Fibroblast of villous mesenchyme (primary cell): ENCODE measurements at places on chromosomes 1 and 21.

GRCh38 chr1:206446688-206447421 lies 23.4 kb upstream of the IKBKE start:
- DNase-seq = no peak

GRCh38 chr1:12348113-12348512 lies 118.3 kb downstream of the VPS13D start:
- DNase-seq = no peak

GRCh38 chr1:113415310-113416070 lies 25.2 kb downstream of the MAGI3 start:
- DNase-seq = no peak

GRCh38 chr1:51512606-51513005 lies 6.5 kb downstream of the EPS15 start:
- DNase-seq = no peak

DNA sequence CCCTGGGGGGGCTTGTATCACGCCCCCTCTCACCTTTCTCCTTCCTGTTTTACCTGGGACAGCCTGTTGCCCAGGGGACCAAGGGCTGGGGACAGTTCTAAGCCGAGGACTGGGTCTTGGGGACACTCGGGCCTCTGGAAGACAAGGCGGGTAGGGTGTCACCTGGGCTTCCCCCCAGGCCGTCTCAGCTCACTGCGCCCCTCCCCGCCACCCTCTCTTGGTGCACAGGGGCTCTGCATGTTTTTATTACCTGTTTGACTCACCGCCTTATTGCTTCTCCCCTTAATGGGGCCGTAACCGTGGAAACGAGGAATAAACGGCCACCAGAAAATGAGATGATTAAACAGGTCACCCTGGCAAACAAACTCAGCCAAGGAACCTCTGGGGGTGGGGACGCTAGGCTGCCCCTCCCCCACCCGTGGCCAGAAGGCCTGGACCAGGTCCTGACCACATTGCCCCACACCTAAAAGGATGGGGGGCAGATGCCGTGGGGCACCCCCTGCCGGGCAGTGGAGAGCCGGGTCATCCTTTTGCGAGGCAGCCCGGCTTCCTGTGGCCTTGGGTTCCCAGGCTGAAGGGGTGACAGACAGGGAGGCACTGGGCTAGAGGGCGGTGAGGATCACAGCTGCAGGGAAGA lies 109.9 kb downstream of the CASZ1 start:
- DNase-seq = no peak

DNA sequence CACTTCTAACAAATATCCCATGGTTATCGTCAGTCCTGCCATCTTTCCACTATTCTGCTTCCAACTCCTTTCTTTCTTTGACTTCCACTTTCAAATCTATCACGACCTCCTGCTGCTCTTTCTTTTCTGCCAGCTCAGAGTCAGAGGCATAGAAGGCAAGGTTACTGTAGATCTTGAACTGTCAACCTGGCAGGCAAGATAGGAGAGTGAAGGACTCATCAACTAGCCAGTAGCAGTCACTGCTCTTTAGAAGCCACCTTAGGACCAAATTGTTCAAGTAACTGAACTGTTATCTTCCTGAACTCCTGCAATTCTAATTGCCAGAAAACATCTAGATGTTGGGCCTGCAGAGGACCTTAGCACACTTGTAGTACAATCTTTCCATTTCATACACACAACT lies 13.1 kb upstream of the FCER1A start:
- DNase-seq = no peak

DNA sequence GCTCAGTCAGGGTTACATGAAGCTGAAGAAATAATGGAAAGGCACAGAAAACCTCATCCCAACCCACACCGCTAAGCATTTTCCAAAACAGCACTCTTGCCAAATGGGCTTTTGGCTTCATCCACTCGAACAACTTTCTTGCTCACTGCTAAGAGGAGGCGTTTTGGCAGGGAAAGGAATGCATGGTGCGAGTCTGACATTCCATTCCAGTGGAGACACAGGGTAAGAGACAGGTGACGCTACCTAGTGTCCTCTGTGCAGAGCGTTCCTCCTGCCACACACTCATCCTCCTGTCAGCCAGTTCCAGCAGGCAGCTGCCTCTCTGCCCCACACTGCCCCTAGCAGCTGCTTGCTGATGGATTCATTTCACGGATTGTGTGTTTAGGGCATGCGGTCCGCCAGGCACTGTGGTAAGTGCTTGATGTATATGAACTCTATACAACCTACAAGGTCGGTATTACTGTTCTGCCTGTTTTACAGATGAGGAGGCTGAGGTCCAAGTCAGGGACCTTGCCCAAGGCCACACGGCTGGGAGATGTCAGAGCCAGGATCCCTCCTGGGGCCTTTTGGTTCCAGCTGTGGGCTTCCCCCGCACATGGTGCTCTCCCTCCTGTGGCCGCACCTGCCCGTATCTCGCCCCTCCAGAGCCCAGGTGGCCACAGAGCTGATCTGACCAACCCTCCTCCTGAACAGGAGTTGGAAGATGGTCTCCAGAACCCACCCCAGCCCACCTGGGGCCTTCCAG lies 25.7 kb upstream of the BACE2 start:
- DNase-seq = no peak

DNA sequence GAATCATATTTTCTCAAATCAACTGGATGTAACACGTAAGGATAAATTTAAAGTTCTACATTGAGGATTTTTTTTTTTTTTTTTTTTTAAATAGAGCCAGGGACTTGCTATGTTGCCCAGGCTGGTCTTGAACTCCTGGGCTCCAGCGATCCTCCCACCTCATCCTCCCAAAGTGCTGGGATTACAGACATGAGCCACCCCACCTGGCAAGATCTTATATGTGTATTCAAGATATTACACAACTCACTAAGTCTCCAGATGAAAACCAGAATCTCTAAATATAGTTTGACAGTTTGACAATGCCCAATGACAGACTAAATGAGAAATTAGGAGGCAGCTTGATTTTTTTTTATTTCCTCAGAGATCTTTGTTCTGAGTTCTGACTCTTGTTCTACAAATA lies 6.8 kb downstream of the YY1AP1 start:
- DNase-seq = no peak

DNA sequence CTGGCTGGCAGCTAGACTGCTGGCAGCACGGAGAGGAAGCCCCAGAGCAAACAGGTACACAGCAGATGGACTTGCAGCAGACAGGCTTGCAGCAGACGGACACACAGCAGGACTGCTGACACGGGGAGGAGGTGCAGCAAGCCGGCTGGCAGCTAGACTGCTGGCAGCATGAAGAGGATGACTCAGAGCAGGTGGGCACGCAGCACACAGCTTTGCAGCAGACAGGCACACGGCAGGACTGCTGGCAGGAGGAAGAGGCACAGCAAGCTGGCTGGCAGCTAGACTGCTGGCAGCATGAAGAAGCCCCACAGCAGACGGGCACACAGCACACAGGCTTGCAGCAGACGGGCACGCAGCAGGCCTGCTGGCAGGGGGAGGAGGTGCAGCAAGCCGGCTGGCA lies 498 bp downstream of the KRTAP10-2 start:
- no peak for DNase-seq

GRCh38 chr1:9842073-9842711 lies 18.4 kb upstream of the CLSTN1 start:
- no peak for DNase-seq

DNA sequence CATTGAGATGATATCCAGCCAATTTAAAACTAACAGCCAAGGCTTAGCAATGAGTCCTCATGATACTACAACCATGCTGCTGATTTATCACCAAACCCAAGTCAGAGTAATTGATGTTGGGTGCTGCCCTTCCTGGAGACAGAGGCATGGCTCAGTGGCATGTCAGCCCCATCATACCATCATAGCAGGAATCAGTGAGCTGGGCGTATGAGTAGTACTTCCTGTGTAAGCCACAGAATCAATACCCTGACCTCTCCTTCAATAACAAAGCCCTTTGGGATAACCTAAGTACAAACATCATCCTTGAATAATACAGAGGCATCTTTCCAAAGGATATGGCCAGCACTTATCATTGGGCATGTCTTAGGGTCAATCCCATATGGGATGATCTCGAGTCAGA lies 3.0 kb upstream of the LCE1E start:
- no peak for DNase-seq

GRCh38 chr1:116122955-116123757 lies 12.0 kb downstream of the MAB21L3 start:
- peak; percentile 67 for DNase-seq

DNA sequence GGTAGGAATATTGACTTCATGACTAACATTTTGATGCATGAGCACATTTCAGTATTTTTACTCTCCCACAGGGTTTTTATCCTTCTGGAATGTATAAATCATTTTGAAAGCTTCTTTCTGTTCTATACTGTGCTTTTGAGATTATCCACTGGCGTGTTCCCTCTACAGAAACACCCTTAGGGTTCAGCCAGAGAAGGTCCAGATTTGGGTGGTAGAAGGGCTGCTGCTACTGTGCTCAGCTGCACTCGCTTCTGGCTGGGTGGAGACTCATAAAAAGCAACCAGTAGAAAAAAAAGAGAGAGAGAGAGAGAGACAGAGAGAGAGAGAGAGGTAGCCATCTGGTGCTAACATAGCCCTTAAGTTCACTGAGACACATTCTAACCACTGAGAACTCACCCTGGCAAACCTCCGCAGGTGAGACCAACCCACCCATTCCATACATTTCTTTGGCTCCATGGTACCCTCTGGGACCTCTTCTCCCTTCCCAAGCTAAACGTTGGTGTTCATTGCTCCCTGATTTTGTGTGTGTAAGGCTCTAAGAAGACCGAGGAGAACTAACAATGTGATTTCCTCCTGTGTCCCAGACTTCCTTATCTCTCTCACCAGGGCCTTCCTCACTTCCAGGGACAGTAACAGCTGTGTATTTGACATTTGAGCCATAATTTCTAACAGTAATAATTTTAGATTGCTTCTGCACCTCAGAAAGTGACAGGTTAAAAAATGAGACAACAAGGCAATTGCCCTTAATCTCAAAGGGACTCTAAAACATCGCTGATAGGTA lies 7.2 kb downstream of the APCS start:
- peak; percentile 16 for DNase-seq

- DNase-seq = peak; percentile 30
These were observed 8.6 kb downstream of the CLDN14 start for GRCh38 chr21:36471254-36471723.

DNA sequence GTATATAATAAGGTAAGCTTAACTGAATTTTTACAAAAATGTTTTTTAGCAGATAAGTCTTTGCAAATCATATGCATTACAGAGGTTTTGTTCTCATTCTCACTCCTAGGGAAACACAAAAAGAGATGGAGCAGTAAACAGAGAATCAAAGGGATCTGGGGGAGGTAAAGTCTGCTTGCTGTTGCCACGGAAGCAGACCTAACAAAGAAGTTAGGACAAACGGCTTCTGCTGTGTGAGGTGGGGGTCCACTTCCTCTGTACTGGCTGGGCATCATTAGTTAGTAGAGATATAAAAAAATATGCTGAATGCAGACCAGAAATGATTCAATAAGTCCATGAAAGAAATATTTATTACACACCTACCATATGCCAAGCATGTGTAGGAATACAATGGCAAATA lies 34.2 kb downstream of the GJA5 start:
- DNase-seq = no peak

- no peak for DNase-seq
These were observed 87.7 kb upstream of the POU3F1 start for GRCh38 chr1:38134294-38134755.

DNA sequence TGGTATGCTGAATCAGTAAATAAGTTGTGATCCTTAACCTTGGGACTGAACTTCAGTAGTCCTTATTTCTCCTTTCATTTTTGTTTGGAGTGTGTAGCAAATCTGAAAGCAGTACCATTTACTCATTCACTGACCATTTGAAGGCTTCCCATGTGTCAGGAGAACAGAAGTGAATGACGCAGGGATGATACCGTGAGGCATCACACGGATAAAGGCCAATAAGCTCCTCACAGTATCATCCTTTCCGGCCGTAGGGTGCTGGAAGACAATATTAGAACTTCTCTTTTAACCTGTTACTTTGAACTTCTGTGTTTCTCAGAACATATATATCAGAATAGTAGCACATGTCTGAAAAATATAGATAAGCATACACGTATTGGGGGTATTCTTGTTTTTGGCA lies 21.3 kb downstream of the BACH1 start:
- no peak for DNase-seq

- no peak for DNase-seq
These were observed 6.2 kb upstream of the BMP8A start for GRCh38 chr1:39485046-39485803.

DNA sequence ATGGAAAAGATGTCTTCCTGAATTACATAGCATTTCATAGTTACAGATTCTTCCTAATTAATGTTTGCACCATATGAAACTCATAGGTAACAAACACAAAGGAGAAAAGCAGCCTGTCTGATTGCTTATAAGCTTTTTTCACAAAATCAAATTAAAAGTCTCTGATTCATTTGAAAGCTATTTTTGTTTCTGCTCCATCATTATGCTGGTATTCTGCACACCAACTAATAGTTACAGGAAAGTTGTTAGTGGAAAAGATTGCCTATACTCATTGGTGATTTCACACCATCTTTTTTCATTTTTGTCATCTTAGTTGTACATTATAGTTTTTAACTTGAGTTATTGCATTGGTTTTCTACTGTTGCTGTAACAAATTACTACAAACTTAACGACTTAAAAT lies 70.0 kb downstream of the PRKAA2 start:
- DNase-seq = no peak

- DNase-seq = peak; percentile 23
These were observed 35.8 kb upstream of the CCN1 start for GRCh38 chr1:85544689-85545215.

- DNase-seq = peak; percentile 16
These were observed 41.8 kb upstream of the RALGPS2 start for GRCh38 chr1:178683291-178683690.

- no peak for DNase-seq
These were observed 20.2 kb upstream of the LRRC3 start for GRCh38 chr21:44434936-44435635.

GRCh38 chr1:8910914-8911313 lies 32.4 kb upstream of the ENO1 start:
- peak; percentile 44 for DNase-seq

DNA sequence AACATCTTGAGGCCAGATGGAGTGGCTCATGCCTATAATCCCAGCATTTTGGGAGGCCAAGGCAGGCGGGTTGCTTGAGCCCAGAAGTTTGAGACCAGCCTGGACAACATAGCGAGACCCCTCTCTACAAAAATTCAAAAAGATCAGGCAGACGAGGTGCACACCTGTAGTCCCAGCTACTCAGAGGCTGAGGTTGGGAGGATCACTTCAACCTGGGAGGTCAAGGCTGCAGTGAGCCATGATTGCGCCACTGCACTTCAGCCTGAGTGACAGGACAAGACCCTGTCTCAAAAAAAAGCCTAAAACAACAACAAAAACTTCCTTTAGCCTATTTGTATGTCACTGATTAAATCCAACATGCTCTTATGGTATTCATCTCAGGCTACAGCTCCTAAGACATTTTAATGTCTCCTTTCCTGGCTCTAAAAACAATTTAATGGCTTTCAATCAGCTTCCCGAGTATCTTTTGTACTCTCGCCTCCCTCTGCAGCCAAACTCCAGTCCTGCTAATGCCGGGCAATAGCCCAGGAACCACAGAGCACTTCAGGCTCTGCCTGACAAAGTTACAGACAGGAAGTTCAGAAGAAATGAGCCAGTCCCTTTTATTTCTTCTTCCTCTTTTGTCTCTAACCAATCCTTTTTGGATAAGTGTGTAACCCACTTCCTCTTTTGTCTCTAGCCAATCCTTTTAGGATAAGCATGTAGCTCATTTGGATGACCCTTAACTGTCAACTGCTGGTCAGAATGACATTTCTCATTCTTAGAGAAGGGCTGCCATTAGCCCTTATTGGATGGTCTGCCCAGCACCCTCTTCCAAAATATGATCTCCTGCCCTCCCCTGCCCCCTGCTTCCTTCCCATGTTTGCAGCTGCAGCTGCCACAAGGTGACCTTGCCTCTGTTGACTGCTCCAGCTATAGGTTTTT lies 6.6 kb upstream of the DOP1B start:
- no peak for DNase-seq
